ENCODE measurements at places on chromosomes 6 and 20.

DNA sequence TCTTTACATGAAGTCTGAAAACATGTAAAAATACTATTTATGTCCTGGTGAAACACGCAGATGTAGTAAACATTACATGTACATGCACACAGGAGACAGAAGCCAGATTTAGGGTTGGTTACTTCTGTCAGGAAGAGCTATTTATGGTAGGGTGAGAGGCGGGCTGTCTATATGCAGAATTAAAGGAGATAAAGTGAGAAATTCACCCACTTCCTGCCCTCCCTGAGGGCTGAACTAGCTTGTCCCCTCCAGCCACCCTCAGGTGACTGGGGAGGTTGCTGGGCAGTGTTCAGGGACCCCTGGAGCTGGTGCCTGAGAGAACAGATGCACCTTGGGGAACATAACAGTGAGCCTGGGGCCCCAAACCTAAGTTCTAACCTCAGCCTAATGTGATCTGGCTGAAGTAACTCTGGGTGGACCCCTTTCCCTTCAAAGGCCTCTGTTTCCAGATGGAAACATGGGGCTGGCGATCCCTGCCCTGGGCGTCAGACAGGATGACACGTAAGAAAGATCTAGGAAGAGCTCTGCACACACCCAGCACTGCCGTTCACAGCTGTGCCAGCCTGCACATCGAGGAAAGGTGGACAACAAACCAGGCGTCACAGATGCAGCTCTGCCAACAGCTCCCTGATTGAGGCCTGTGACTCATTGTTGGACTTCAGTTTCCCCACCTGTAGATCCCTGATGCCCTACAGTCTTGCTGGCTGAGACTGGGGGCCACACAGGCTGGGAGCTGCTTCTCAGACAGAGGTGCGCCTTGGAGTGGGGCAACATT is 1.3 kb downstream of the PI16 start:
- DNase-seq = no peak

- DNase-seq = no peak
Observed at GRCh38 chr20:38306379-38306778, 2.4 kb downstream of the BPI start.

DNA sequence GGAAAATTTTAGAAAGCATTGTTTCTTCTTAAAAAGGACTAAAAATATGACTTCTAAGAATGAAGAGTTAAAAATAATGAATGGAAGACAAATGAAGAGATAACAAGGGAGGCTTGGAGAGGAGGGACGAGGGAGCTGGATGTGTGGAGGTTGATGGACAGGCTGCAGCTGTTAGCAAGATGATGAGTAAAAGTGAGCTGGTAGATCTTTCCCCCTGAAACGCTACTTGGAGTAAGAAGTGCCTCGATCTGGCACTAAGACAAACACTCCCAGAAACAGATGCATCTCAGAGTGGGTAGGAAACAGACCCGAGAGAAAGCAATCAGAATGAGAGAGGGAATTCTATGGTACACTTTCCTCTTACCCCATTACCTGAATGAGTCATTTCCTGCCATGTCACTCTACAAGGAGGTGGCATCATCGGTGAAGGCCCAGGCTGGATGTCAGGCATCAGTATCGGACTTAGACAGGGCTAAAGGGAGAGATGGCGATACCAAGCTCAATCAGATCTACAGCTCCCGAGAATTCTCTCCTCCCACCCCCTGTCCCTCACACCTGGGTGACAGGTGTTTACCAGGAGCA is 154.1 kb upstream of the BMP2 start:
- DNase-seq = no peak

DNA sequence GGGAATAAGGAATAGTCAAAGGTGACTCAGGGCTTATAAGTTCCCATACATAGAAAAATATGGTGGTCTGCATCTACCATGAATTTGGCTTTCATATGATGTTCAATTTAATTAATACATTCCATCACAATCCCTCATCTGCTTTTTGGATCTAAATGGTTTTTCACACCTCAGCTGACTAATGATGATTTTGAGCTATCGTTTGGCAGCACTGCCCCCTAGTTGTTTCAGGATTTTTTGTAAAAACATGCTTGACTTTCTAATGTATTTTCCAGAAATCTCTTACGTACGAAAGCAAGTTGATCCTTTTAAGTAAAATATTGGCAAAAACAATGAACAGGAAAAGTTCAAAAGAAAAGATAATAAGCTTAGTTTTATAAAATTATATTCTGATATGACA is 408.6 kb upstream of the ADGRB3 start:
- DNase-seq = no peak

GRCh38 chr20:36454698-36455427 is 86.5 kb upstream of the MYL9 start:
- no peak for DNase-seq

DNA sequence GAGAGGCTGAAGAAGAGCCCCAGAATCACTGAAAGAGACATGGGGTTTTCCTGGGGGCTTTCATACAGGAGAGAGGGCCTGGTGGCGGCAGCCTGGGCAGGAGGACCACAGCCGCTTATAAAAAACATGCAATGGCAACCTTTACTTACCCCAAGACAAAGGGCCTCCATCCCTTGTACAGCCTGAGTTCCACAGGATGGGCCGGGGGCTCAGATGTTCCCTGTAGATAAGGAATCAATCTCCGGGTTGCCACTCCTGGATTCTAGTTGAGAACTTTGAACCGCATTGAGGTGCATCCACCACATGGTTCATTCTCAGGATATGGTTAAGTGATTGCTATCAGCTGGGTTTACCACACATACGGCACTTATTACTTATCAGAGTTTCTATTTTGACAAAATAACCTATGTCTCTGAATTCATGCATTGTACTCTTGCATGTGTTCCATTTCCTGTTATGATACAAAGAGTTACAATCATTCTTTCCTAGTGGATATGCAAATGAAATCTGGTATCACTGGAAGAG is 677.6 kb downstream of the KIF16B start:
- DNase-seq = no peak

DNA sequence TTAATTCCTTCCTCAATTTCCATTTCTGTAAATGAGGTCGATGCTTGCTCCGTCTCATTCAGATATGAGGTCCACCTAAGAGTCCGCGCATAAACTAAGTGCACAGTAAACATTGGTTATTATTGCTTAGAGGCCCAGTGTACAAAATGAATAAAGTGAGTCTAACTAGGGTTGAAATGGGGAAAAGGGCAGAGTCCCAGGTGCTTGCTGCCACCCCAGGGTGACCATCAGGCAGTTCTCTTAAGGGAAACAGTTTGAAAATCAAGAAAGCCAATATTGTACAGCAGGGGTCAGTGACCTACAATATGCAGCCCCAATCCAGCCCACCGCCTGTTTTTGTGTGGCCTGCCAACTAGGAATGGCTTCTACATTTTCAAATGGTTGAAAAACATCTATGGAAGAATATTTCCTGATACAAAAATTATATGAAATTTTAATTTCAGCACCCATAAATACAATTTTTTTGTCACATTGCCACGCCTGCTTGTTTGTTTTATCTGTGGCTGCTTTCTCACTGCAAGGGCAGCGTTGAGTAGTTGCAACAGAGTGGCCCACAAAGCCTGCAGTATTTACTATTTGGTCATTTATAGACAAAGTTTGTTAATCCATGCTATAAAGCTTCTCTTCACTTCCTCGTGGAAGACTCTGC is 43.3 kb downstream of the SLC13A3 start:
- DNase-seq = no peak

- no peak for DNase-seq
Observed at GRCh38 chr6:169653691-169654090, 48.1 kb downstream of the WDR27 start.

DNA sequence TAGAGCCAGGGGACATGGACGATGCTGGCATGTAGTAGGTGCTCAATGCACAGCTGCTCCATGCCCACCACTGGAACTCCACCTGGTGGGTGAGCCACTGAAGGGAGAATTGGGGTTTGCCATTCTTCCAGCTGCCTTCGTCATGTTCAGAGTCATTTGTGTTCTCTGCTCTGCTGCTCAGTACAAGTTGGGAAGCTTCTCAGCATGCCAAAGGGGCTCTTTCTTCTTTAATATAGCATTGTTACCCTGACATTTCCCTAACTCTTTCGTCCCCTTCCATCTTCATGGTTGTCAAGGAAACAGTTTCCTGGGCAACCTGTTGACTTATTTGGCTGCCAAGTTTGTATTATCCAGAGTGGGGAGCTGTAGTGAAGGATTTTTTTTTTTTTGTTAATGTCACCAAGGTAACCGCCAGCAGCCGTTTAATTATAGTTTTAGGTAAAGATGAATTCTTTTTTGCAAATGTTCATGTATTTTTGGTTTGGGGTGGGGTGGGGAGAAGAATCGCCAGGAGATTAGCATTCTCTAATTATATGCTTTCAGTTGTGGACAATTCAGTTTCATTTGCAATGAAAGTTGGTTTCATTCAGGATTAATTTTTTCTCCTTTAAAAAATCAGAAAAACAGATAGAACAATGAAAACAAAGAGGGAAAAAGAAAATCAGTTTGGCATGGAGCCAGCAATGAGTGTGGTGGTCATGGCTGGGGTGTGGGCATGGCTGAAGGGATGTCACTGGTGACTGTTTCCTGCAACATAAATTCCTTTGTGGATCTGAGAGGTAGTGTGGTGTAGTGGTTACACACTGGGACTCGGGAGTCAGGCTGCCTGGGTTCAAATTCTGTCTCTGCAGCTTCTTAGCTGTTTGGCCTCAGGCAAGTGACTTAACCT is 73.0 kb upstream of the KCNG1 start:
- DNase-seq = no peak

DNA sequence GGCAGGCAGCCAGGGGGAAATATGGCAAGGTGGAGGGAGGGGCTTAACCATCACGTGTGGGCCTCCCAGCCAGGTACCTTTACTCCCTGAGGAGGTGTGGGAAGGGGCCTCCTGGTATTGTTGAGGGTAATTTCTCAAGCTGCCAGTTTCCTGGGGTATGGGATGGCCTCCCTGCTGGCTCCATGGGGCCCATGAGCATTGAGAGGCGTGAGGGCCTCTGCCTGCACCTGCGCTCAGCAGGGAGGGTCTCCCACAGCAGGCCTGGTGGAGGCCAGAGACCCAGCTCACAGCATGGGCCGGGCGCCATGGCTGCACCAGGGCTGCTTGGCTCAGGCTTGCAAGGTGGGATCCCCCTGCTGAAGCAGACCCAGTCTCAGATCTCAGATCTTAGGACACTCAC is 113.0 kb downstream of the GRM4 start:
- no peak for DNase-seq

DNA sequence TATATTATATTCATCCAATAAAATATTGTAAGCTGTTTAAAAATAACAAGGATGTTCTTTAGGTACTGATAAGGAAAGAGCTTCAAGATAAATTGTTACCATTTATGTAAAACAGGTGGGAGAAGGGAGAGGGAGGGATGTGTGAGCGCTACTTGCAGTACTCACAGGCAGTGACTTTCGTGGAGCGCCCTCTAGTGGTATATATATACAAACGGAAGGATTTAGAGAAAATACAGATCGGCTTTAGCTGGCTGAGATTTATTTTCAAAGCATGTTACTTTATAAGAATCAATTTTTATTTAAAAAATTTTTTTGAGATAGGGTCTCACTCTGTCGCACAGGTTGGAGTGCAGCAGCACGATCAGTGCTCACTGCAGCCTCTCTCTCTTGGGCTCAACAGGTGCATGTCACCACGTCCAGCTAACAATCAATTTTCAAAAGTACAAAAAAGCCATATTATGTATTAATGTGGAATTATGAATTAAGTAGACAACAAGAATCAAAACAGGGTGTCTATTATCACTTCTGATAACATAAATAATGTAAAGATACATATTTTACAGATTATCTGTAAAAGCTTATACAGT is 3.3 kb upstream of the MOG start:
- DNase-seq = peak; percentile 19

DNA sequence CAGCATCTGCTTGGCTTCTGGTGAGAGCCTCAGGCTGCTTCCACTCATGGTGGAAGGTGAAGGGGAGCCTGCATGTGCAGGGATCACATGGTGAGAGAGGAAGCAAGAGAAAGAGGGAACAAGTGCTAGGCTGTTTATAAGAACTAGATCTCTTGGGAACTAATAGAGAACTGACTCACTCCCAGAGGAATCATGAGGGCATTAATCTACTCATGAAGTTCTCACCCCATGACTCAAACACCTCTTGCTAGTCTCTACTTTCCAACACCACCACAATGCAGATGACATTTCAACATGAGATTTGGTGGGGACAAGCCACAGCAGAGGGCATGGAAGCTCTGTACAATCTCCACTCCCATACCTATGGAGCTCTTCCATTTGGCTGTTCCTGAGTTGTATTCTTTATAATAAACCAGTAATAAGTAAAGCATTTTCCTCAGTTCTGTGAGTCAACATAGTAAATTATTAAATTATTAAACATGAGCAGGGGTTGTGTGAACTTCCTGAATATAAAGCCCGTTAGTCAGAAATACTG is 524.1 kb upstream of the NRSN1 start:
- DNase-seq = no peak

DNA sequence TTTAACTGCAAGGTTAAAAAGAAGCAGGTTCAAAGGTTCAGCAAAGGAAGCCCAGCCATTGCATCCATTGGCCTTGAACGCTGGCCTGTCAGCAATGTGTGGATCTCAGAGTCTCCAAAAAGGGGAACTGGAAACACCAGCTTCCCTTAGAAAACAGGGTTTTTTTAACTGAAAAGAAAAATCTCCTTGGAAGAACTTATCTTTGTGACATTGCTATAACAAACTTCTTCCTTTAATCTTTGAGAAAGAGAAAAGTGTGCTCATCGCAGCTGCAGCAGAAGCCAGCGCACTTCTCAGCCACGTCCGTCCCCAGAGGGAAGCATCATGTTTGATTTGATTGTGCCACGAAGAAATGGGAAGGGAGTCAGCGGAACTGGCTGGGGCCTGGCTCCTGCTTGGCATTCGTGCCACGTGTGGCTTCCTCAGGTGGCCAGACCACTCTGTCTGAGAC is 215.0 kb downstream of the SYNDIG1 start:
- no peak for DNase-seq

DNA sequence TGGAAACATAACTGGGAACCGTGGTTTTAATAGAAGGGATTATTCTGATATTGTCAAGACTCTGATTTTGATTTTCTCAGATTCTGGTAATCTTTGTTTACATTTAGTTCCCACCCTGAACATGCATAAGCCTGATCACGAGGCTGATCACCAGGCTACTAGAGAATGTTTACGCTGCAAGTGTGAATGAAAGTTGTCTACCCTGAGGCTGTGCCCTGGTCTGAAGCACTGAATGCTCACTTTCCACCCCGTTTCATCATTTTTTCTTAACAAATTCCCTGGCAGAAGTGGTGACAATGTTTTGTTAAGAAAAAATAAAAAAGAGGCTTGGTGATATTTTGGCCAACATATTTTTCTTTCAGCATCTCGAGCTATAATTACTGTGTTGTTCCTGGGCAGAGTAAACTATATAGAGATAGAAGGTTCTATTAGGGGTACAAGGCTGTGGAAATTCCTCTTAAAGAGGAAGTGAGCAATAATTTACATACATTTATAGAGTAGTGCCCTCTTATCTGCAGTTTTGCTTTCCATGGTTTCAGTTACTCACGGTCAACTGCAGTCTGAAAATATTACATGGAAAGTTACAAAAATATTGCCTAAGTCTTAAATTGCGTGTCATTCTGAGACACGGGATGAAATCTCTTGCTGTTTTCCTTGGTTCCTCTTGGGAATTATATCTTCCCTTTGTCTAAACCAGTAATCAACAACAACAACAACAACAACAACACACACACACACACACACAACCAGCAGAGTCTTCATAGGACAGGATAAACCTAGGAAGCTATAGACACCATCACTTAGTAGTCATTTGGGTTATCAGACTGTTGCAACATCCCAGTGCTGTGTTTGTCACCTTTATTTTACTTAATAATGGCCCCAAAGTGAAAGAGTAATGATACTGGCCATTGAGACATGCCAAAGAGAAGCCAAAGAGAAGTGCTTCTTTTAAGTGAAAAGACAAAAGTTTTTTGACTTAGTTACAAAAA is 566.6 kb upstream of the CITED2 start:
- DNase-seq = no peak
